Natural killer cell treated with Interleukin-12 subunit alpha and Interleukin-12 subunit beta and Interleukin-15 and Interleukin-18, amount 100 ng/mL, for 72 hours (primary cell): ENCODE measurements at places on chromosomes 11 and 22. TPM values are rescaled to one million over a fixed set of nuclear protein-coding genes. Genes with fewer than 3 reads are reported as not detected.

DNA sequence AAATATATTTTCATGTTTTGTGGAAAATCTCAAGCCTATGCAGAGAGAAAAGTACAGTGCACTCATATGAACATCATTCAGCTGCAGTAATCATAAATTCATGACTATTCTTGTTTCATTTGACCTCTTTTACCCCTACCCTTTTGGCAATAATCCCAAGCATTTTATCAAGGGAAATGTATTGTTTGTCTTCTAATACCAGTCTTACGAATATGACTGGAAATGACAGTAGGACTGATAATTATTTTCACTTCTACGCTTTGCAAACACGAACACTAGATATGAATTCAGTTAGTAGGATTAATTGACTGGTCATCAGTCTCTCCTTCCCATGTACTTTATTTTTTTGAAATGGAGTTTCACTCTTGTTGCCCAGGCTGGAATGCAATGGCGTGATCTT lies 90.3 kb downstream of the MTMR3 start:
- DNase-seq: no peak

DNA sequence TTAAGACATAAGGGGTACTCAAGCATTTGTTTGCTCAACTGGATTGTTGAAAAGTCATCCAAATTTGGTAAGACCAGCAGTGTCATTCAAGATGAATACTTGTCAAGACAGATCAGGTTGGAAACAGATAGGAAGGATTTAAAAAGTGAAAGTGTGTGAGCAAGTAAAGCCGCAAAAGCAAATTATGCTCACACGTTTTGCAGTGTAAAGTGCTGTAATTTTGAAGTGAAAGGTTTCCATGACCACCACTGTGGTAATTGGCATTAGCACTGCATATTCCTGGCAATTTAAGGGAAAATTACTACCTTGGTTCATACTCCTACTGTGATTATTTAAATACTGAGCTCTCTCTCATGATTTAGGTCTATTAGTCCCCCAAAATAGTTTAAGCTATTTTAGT lies 704.1 kb upstream of the CCDC179 start:
- DNase-seq: no peak

Gene TP53AIP1
- total RNA-seq: not detected

GRCh38 chr11:116736763-116737162 lies 36.0 kb downstream of the BUD13 start:
- DNase-seq: no peak

DNA sequence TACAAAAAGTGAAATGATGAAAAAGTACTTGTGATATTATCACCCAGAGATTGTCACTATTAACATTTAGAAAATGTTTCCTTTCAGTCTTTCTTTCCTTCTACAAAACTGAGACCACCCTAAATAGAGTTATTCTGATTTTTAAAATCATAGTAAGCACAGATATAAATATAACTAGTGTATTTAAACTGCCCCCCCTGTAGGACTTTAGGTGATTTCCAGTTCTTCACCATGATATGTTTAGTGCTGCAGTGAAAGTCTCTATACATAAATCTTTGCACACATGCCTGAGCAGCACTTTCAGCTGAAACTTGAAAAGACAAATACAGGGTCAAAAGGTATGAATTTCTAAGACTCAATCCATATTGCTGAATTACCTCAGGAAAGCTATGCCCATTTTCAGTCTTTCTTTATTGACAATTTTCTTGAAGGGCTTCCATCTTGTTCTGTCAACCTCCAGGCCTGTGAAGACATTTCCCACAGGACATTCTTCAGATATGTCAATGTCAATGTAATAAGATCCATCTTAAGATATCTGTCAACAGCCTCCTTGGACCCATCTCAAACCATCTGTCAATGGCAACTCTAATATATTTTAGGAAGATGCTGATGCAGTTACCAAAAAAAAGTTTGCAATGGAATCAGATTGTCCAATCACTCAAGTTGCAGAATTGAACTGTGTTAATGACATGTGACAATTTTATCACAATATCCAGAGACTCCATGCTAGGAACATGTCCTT lies 30.8 kb upstream of the LDLRAD3 start:
- DNase-seq: no peak

- DNase-seq: no peak
Measured at GRCh38 chr11:66901964-66902390, 45.1 kb downstream of the LRFN4 start.

GRCh38 chr11:70371241-70371640 lies 27.1 kb upstream of the CTTN start:
- DNase-seq: no peak

Gene DCDC1
- total RNA-seq: not detected

GRCh38 chr22:46531581-46532175 lies 5.7 kb downstream of the CELSR1 start:
- no peak for DNase-seq

DNA sequence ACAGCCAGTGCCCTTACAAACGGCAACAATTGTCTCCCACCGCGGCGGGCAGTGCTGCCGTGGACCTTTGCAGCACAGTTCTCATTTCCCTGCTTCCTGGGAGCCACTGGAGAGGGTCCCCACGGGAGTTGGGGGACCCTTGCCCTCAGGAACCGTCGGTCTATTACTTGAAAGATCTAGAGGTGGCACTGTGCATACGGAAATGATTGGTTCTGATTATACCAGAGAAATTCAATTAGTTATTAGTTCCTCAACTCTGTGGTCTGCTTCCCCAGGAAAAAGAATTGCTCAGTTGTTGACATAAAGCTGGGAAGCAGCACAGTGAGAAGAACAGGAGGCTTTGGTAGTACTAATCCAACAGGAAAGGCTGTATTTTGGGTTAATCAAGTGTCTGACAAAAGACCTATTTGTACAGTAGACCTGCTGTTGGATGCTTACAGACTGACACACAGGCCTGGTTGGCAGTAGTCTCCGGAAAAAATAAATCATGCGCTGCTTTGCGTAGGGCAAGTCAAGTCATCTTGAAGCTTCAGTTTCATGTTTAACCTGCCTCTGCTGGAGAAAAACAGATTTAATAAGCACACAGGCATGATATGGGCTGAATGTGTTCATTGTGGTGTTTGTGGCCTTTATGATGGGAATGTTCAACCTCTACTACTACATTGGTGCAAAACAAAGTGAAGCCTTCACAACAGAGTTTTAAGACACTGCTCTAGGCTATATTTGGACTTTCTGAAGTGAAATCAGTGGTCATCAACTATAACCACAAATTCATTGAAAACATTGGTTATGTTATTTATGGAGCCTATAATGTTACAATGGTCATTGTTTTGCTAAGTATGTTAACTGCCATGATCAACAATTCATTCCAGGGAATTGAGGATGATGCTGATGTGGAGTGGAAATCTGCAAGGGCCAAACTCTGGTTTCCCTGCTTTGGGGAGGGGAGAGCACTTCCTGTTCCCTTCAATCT lies 54.6 kb upstream of the SC5D start:
- DNase-seq: no peak

DNA sequence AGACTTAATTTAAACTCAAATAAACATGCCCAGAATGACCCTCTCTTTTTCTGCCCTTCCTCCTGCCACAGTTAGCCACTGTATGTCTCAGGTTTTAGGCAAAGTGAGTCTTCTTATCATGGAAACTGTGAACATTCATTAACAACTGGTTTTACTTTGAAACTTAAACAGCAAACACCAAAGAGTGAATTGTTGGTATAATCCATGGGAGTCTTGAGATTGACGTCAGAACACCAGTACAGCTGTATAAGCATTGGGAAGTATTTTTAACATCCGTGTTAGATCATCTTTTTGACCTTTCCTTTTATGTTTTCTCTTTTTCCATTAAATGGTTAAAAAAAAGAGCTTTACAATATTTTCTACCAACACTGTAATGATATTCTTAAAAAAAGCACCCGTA lies 38.9 kb downstream of the ARHGEF12 start:
- no peak for DNase-seq

Gene CDHR5
- not detected for total RNA-seq

Gene SEPTIN5
- not detected for total RNA-seq

- DNase-seq: no peak
Measured at GRCh38 chr22:30193031-30193775, 53.4 kb downstream of the LIF start.

DNA sequence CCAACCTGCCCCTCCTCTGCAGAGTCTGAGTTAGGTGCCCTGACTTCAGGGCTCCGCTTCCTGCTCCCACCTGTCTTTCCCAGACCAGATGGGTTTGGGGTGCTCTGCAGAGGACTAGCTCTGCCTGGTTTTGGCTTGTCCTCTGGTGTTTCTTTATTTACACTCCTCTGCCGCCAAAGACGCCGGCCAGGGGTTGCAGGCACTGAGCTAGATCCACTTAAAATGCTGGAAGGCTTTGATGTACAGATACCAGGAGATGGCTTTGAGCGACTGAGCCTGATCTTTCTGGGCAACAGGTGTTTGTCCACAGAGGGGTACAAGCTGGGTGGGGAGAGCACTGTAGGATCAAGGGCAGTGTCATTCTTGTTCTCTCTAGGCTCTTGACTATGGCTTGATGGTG lies 3.9 kb downstream of the SELENOH start:
- no peak for DNase-seq

Gene UBXN1
- total RNA-seq: 124 TPM

Gene TRMT2A
- 107 TPM for total RNA-seq

DNA sequence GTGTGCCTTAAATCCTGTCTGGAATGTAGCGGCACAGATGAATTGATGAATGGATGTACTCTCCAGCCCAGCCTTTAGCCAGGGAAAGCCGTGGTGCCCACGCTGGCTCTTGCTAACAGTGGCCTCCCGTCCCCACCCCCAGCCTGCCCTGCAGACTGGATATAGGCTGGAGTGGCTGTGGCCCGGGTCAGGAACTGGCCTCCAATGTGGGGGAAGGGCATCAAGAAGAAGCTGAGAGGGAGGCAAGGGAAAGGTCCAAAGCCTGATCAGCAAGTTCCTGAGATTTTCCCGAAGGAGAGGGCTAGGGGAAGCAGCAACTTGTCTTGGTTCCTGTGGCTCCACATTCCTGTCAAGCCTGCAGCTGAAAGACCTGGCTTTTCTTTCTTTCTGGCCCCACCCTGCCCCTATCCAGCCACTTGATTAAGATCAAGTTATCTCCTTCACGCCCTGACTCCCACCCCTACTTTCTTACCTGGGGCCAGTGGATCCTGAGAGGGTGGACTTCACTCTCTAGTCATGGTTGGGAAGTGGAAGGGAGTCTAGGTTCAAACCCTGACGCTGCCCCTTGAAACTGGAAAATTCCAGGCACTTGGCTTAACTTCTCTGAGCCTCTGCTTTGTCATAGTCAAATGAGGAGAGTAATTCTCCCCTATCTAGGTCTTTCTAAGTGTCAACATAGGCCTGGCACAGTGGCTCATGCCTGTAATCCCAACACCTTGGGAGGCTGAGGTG lies 11.0 kb upstream of the MICALL1 start:
- DNase-seq: no peak

Gene PTS
- total RNA-seq: 36.2 TPM

Gene SLC25A45
- 12.6 TPM for total RNA-seq

DNA sequence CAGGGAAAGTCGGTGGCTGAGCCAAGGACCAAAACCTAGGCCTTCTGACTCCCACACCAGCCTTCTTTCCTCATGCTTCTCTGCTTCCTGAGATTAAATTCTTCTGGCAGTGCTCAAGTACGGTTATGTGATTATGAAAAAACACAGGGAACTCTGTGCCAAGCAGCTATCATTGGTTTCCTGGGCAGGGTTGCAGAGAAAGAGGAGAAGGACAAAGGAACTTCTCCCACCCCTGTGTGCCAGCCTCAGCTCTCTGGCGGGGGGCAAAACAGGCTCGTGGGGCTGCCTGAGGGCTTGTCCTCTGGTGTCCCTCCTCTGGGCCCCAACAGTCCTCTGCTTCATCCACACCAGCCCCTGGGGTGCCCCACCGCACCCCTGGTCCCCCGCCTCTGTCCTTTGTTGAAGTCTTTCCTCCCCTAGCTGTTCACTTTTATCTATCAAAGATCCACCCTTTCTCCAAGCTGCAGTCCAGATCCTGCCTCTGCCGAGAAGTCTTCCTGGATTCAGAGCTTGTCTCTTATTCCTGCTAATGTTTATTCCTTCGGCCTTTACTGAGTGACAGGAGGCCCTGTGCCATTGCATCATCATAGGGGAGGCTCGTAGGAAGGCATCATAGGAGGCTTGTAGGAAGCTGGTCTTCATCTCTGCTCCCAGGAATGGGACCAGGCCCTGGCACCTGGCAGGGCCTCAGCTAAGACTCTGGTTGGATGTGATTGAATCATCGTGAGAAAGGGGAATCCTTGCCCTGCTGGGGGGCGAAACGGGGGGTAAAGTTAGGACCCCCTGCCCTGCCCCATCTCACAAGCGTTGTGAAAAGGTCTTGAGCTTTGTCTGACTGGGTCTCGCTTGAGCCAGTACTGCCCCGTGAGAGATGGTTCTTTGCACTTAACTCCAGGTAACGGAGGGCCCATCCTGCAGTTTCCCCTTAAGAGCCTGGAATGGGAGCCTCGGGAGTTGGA lies 11.5 kb upstream of the FTH1 start:
- DNase-seq: no peak

DNA sequence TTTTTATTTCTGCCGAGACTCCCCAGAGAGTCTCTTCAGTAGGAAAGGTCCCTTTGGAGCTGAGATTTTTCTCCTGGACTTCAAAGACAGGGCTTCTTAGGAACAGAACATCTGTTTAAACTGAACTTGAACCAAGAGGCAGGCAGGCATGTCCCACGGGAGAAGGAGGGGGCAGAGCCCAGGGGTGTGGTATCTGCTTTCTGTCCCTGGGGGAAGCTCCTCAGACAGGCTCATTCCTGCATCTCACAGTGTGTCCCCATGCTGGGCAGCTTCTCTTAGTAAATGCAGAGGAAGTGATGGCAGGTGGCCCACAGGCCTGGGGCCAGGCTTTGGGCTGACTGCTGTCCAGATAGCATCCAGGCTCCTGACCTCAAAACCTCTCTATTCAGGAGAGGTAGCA lies 47.3 kb downstream of the TSPAN18 start:
- no peak for DNase-seq

Gene ASCL3
- not detected for total RNA-seq

Gene ENTHD1
- not detected for total RNA-seq

DNA sequence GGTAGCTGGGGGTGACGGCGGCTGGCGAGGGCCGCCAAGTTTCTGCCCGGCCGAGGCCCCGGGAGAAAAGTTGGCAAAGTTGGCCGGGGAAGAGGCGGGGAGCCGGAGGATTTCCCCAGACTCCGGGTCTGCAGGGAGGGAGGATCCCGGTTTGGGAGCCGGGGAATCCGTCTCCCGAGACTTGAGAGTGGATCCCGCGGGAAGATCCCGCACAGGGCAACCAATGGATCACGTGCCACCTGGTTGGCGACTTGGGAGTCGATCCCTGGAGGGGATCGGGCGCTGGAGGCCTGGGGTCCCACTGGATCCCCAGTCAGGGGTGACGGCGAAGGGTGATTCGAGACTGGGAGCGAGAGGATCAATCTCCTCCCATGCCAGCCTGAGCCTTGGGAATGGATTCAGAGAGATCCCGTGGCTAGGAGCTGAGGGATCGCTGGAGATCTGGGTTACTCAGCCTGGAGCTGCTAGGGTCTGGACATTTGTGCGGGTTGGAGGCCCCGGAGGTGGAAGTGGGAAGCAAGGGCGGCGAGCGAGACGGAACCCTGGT lies 394 bp downstream of the KIAA1671 start:
- no peak for DNase-seq

GRCh38 chr11:69642549-69642912 lies 1.6 kb downstream of the CCND1 start:
- peak; percentile 58 for DNase-seq
